ENCODE measurements at places on chromosomes 6 and 20. TPM values are rescaled to one million over a fixed set of nuclear protein-coding genes. Genes with fewer than 3 reads are reported as not detected.

FOXC1 gene
- total RNA-seq = 7.9 TPM

EDN1 gene
- 376 TPM for total RNA-seq

RAD21L1 gene
- not detected for total RNA-seq

ENPP1 gene
- 1.2 TPM for total RNA-seq

- no peak for DNase-seq
Observed at GRCh38 chr20:26243731-26244130, 547.1 kb upstream of the ZNF337 start.

GRCh38 chr20:45611054-45611453, 18.5 kb upstream of the WFDC10A start:
- DNase-seq = no peak

DNA sequence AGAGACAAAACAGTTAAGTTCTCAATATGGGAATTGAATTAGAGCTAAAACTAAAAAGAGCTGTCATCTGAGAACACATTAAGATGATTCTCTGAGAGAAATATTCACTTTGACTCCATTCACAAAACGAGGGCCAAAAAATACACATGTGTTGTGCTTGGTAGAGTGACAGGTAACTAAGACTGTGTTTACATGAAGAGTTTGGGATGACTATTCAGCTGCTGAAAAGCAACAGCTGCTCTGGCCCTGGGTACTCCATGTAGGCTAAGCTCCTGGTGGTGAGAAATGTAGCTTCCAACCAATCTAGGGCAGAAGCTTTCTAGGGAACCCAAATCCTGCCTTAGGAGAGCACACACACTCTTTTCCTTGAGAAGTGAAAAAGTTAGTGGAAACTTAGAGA, 184.5 kb downstream of the COL21A1 start:
- no peak for DNase-seq

DNA sequence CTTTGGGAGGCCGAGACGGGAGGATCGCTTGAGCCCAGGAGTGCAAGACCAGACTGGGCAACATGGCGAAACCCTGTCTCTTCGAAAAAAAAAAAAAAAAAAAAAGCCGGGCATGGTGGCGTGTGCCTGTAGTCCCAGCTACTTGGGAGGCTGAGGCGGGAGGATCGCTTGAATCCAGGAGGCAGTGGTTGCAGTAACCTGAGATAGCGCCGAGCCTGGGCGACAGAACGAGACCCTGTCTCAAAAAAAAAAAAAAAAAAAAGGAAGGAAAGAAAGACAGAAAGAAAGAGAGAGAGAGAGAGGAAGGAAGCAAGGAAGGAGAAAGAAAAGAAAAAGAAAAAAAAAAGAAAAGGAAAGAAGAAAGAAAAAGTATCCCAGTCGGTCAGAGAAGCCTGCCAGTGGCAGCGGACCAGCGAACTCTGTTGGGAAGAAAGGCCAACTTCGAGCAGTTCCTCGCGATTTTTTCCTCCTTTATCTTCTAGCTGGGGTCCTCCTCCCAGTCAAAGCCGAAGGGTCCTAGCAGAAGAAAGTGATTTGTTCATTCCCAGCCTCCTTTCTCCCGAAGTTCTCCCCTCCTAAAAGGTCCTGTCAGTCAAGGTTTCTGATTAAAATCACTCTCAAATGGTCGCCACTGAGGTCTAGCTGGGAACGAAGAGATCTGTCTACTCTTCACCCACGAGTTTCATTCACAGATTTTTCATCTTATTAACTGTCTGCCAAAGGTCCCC, 2.4 kb upstream of the SYCP2L start:
- no peak for DNase-seq

DNA sequence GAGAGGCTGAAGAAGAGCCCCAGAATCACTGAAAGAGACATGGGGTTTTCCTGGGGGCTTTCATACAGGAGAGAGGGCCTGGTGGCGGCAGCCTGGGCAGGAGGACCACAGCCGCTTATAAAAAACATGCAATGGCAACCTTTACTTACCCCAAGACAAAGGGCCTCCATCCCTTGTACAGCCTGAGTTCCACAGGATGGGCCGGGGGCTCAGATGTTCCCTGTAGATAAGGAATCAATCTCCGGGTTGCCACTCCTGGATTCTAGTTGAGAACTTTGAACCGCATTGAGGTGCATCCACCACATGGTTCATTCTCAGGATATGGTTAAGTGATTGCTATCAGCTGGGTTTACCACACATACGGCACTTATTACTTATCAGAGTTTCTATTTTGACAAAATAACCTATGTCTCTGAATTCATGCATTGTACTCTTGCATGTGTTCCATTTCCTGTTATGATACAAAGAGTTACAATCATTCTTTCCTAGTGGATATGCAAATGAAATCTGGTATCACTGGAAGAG, 677.6 kb downstream of the KIF16B start:
- DNase-seq = no peak

DNA sequence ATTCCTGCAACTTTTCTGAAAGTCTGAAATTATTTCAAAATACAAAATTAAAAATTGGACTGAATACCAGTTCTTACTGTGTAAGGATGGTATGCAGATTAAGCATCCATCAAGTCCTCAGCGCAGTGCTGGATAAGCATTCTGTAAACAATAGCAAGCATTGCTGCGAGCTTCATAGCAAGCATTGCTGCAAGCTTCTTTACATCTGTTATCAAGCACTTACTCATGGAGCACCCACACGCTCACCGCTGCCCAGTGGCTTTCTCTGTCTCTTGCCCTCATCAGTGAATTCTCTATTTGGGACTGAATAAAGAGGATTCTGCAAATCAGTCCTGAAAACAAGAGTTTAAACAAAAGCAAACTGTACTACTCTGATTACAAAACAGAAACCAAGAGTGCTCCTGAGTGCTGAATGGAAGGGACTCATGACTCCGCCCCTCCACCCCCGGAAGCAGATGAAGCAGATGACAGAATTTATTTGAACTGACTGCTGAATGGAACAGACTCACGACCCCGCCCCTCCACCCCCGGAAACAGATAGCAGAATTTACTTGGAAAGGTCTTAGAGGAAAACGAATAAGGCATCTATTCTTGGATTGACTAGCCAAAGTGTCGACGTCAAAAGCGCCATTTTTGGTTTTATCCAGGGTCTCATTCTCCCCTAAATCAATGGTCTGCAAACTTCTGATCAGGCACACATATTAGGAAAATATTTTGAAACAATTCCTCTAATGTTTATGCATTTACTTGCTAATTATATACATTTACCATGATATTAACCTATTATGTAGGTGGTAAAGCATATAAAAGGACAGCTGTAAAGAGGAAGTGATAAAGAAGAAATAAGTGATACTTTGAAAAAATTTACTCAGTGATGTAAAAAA, 22.1 kb upstream of the EYA2 start:
- no peak for DNase-seq

DNA sequence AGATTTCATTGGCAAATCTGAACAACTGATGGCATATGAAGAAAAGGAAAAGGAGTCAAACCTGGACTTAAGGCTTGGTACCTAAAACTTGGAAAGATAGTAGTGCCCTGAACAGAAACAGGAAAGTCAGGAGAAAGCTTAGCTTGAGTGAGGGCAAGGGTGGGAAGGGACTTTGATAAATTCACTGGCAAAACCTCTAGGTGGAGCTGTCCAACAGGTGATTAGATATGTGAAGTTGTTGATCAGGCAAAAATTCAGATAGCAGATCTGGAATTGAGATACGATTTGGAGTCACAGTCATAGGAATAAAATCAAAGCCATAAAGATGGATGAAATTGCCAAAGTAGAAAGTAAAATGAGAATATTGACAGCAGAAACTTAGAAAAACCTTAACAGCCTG, 16.1 kb upstream of the ZNF292 start:
- DNase-seq = no peak
